ENCODE measurements at places on chromosomes 16 and 17.

DNA sequence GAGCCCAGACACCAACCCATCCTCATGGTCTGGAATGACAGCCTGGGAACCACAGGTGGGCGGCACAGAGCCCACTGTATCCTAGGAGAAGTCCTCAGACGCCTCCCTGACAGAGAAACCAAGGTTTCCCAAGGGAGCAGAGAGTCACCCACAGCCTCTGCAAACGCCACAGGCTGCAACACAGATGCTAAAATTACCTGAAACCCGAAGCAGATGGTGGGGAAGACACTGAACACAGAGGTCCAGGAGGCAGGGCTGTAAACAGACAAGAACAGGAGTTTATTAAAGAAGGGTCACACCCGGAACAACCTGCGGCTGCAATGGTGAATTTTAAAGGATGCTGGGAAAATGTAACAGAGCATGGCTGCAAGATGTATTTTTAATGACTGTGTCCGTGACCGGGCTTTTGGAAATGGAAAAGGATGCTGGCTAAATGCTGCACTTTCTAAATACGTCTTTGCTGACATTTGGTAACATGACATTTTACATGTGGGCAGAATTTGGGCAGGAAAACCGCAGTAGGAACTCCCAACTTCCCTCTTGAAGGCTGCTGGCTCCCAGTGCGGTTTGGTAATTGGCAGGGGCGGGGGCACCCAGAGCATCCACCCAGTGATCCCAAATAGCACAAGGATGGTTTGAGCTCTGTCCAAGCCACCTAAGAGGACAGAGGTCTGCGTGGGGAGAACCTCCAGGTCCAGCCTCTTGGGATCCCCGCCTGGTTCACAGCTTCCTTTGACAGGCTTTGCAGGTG is 13.1 kb downstream of the SLC38A8 start:
- DNase-seq = no peak

DNA sequence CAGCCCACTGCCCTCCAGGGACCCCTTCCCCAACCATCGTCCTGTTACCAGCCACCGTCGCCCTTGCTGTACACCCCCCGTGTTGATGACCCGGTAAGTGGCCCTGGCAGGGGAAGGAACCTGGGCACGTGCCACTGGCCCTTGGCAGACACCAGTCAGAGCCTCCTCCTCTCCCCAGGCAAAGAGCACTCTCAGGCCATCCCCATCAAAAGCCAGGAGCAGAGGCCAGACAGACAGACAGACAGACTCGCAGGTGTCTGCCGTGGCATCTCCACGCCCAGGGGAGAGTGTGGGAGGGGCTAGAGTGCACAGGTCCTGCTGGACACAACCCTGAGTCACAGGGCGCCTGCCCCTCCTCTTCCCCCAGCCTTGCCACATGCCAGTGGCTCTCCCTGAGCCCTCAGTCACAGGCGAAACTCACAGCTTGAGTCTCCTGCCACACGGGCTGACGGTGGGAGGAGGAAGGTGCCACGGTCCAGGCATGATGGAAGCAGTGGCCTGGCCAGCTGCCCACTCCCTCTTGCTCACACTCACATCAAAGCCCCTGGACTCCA is 7.8 kb downstream of the CLCN7 start:
- DNase-seq = no peak

DNA sequence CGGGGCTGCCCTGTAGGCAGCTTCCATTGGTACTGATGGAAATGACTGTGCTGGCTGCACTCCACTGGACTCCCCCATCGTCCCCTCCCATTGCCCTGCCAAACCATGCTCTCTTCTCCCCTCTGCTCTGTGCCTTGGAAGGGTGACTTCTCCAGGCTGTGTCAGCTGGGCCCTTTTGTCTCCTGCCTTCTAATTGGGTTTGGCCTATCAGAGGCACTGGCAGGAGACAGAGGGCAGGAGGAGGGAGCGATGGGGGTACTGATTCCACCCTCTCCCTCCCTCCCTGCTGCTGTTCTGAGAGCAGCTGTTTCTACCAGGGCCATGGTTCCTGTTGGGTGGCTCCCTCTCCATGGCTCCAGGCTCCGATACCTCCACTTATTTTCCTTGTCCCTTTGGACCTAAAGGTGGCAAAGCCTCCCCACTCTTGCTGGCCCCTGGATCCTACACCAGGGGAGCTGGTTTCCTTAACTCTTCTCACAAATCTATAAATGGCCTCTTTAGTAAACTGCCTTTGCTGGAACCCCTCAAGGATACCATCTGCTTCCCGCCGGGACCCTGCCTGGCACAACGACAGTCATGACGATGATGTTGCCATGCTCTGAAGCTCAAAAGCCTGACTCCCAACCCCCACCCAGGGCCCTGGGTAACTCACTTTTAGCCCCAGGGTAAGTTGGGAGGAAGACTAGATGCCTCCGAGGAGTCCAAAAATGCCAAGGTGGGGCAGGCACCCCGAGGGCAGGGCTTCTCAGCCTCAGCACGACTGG is 123.8 kb upstream of the RPL38 start:
- no peak for DNase-seq

DNA sequence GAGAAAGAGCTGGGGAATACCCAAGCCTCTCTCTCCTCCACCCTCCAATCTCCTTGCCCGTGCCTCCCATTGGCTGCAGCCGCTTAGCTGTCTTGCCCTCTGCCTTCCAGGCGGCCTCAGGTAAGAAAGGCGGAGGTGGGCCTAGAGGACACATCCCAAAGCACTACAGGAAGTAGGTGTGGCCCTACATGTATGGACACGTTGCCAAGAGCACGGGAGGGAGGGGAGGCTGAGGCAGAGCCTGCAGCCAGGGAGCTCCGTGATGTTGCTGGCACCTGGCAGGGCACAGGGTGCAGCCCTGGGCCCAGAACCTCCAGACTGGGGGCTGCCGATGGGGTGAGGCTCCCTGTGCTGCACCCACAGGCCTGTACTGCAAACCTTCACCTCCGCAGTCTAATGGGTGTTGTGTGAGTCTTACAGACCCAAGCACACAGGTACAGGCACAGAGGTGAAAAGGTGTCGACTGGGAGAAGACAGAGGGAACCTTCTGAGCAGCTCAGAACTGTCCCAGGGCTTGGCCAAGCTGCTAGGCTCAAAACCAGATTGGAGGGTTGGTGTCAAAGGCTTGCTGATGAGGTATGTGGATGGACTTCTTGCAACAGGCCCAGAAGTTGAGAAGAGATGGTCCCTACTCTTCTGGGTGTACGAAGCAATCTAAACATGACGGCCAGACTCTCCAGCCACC is 23.5 kb upstream of the FOXK2 start:
- DNase-seq = no peak

DNA sequence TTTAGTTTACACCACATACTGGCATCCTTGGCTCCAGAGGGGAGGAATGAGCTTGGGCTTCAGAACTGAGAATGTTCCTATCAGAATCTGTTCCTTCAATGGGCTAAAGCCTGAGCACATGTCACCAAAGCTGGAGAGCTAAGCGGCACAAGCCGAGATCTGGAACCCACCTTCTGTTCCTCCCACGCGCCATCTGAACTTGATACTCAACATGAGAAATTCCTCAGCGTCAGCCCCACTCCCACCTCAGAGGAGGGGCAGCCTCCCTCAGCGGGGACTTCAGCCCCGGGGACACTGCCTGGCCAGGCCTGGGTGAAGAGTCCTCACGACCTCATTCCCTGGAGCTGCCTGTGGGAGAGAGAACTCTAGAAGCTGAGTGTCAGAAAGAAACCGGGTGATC is 22.8 kb upstream of the SLC47A1 start:
- DNase-seq = no peak

- DNase-seq = no peak
Observed at GRCh38 chr17:64491034-64491860, 5.6 kb downstream of the POLG2 start.

DNA sequence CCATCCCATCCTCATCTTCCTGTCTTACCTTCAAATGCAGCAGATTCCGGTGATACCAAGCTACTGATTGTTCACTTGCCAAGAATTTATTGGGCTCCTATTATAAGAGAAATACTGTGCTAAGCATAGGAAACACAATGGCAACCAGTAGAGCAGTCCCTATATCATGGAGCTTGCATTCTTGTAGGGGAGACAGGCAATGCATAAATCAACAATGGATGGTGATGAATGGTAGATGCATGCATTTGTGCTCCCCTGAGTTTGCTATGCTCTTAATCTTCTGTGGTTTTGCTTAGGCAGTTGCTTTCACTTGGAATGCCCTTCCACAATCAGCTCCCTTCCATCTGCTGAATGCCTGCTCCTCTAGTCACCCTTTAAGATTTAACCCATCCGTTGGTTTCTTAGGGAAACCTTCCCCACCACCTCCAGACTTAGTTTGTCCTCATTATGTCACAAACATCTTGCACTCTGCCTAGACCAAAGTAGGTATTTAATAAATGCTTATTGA is 200.2 kb upstream of the TOX3 start:
- DNase-seq = no peak

DNA sequence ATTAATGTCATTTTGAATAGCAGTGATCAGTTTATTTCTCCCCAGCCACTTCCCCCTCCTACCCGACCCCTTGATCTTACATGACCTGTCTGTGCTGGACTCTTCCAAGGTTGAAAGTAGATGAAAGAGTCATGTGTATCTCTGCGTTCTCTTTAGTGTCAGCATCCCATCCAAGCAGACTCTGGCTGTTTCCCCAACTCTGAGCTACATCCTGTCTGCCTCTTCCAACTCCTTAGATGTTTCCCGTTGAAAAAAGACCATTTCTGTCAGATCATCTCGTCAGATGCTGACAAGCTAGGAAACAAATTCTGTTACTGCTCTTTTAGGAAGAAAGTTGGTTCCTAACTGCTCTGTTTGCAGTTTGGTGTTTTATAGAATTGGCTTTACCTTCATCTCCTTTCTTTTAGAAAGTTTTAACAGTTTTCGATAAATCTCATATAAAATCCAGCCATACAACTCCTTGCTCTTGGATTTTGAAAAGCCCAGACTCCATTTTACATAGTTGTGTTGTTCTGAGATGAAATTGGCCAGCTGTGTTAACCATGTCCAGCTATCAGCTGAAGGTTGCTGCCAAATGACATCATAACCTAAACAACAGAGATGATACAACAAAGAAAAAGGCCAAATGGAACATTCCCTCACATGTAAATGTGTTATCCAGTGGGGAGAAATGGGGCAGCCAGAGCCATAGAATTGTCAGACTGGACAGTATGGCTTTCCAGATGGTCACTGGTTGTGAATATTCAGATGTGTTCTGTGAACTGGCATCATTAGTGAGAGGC is 43.5 kb downstream of the CYB561 start:
- DNase-seq = no peak

DNA sequence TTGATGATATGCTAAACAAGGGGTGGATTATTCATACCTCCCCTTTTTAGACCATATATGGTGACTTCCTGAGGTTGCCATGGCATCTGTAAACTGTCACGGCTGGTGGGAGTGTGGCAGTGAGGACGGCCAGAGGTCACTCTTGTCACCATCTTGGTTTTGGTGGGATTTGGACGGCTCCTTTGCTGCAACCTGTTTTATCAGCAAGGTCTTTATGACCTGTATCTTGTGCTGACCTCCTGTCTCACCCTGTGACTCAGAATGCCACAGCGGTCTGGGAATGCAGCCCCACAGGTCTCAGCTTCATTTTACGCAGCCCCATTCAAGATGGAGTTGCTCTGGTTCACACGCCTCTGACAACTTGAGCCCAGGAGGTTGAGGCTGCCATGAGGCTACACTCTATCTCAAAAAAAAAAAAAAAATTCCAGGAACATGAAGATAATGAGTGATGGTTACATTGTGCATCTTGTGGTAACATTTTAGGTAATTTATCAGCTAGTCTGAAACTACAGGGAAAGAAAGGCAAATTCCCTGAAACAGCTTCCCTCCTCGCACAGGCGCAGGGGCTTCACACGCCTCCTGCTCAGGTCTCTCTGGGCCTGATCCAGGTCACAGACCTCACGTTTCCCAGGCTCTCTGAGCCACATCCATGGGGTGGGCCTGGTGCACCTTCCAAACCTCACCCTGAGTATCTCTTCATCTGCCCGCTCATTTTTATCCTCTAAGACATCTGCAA is 15.3 kb upstream of the UBE2I start:
- DNase-seq = no peak

GRCh38 chr17:35749560-35750412 is 3.3 kb downstream of the GAS2L2 start:
- no peak for DNase-seq

DNA sequence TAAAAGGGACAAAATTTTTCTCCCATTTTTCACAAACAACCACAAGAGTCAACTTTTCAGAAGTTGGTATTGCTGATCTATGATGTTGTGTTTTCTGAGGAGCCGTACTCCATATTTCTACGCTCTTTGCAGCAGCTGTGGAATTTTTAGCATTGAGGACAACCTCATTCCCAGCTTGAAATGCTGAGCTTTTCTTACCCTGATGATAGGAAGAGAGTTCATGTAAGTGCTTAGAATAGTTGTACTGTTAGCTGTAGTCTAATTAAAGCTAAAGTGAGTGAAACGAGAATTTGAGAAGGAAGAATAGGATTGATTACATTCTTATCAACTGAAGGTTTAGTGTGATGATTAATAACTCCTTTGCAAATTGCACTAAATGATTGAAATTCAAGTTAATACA is 72.3 kb downstream of the NF1 start:
- no peak for DNase-seq

GRCh38 chr17:4161192-4161966 is 18.4 kb downstream of the CYB5D2 start:
- DNase-seq = peak; percentile 75

DNA sequence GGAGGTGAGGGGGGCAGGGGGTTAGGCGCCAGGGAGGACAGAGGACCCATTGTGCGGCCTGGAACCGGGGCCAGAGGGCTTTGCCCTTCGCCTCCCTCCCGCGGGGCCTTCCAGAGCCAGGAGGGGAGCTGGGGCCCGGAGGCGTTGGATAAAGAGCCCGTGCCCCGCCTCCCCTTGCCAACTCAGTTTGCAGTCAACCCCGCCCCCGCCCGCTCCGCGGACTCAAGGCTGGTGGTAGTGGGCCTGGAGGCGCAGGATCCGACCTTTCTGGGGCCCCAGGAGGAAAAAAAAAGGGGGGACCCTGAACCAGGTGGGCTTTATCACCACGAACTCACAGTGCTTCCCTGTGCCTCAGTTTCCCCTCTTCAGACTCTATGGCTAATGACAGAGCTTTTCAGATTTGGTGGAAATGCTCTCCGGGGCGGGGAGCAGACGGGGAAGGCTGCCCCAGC is 2.0 kb upstream of the SPHK1 start:
- no peak for DNase-seq

DNA sequence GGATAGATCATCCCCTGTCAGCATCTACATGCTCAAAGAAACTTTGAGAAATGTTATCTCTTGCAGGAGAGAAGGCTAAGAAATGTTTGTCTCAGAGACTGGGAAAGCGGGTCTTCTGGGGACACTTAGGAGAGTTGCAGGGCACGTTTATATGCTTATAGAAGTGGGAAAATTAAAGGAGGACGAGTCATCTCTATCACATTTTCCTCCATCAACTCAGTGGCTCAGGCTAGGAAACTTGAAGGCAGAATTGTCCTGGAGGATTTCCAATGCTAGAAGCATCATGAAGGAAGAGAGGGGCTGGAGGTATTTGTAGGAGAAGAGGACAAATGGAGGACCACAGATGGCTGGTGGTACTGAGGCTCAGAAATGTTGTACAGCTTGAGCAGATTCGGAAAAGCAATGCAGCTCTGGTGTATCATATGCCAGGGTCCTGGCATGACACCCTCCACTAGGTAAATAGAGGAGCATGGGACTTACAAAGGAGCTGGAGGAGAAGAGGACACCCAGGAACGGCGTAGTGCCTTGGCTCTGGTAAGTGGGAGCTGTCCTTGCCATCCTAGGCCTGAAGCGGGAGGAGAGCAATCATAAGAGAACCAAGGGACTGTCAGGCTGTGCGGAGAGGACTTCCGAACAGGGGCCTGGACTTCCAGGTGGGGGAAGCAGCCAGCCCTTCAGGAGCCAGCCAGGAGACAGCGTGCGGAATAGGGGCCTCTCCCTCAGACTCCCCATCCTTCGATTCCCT is 4.5 kb upstream of the HS3ST3B1 start:
- no peak for DNase-seq

All from HFF-Myc (cell line).